ENCODE measurements at places on chromosomes 2 and 18. TPM values are rescaled to one million over a fixed set of nuclear protein-coding genes. Genes with fewer than 3 reads are reported as not detected.

ARHGAP15 gene
- total RNA-seq: 4.2 TPM

MC2R gene
- total RNA-seq: not detected

DPP10 gene
- not detected for total RNA-seq

SPAST gene
- total RNA-seq: 25.8 TPM

CTLA4 gene
- 0.11 TPM for total RNA-seq

GRCh38 chr2:30826916-30827315 lies 19.7 kb upstream of the CAPN13 start:
- no peaks in the 10 kb centered on the region for H3K27me3 ChIP-seq
- no peak overlapping the region for H3K27ac ChIP-seq
- no peaks in the 10 kb centered on the region for H3K36me3 ChIP-seq
- no peaks in the 10 kb centered on the region for H3K4me1 ChIP-seq
- H3K4me3 ChIP-seq: no peak overlapping the region

- H3K36me3 ChIP-seq: no peaks in the 10 kb centered on the region
- no peak overlapping the region for H3K4me3 ChIP-seq
- no peak for DNase-seq
- no peak overlapping the region for H3K27ac ChIP-seq
These were observed 47.5 kb downstream of the EML4 start for GRCh38 chr2:42216694-42217093.

GRCh38 chr2:181128199-181128598 lies 147.8 kb downstream of the UBE2E3 start:
- H3K4me1 ChIP-seq: no peaks in the 10 kb centered on the region
- H3K4me3 ChIP-seq: no peak overlapping the region
- no peak for DNase-seq
- H3K36me3 ChIP-seq: no peaks in the 10 kb centered on the region

- H3K4me1 ChIP-seq: no peaks in the 10 kb centered on the region
- peaks cover 71% of the 10 kb centered on the region for H3K36me3 ChIP-seq
- no peak for DNase-seq
- no peaks in the 10 kb centered on the region for H3K27me3 ChIP-seq
These were observed 18.7 kb downstream of the FEZ2 start for GRCh38 chr2:36579297-36579664.

GRCh38 chr2:74502147-74502719 lies 2.8 kb upstream of the LBX2 start:
- no peaks in the 10 kb centered on the region for H3K27me3 ChIP-seq
- peaks cover 70% of the 10 kb centered on the region for H3K4me1 ChIP-seq
- peak overlapping the region; percentile 40 for H3K4me3 ChIP-seq
- peaks cover 13% of the 10 kb centered on the region for H3K36me3 ChIP-seq
- H3K27ac ChIP-seq: peak overlapping the region; percentile 79
- DNase-seq: peak; percentile 72

- H3K4me3 ChIP-seq: no peak overlapping the region
- H3K27me3 ChIP-seq: no peaks in the 10 kb centered on the region
- no peak for DNase-seq
- H3K4me1 ChIP-seq: no peaks in the 10 kb centered on the region
These were observed 50.2 kb upstream of the OSR1 start for GRCh38 chr2:19408592-19408991.

- H3K27me3 ChIP-seq: no peaks in the 10 kb centered on the region
- no peak overlapping the region for H3K4me3 ChIP-seq
- H3K36me3 ChIP-seq: no peaks in the 10 kb centered on the region
- peak; percentile 38 for DNase-seq
- no peaks in the 10 kb centered on the region for H3K4me1 ChIP-seq
These were observed 508.6 kb downstream of the PARD3B start for GRCh38 chr2:205053827-205054410.

GRCh38 chr2:174623690-174624089 lies 26.1 kb upstream of the WIPF1 start:
- H3K4me3 ChIP-seq: no peak overlapping the region
- no peaks in the 10 kb centered on the region for H3K4me1 ChIP-seq
- no peaks in the 10 kb centered on the region for H3K27me3 ChIP-seq
- no peak overlapping the region for H3K27ac ChIP-seq
- no peaks in the 10 kb centered on the region for H3K36me3 ChIP-seq

DNA sequence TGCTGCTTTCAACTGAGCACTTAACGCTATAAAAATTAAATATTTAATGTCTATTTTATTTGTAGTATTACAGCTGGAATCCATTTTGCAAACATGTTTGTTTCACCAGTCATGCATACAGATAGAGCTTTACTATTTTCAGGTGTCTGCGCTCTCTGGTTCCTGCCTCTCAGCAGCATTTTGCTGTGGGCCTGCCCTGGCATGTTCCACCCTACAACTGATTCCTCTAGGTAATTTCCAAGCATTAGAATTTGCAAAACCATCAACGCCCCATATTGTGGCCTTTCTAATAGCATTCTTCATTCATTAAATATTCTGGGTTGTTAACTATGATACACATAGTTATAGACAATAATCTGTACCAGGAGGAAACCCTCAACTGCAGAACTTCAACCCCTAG lies 266.4 kb upstream of the DLGAP1 start:
- H3K36me3 ChIP-seq: no peaks in the 10 kb centered on the region
- H3K4me1 ChIP-seq: no peaks in the 10 kb centered on the region
- no peak overlapping the region for H3K4me3 ChIP-seq
- no peak for DNase-seq
- no peaks in the 10 kb centered on the region for H3K27me3 ChIP-seq

GRCh38 chr18:61340148-61340547 lies 6.9 kb downstream of the CDH20 start:
- H3K27ac ChIP-seq: no peak overlapping the region
- DNase-seq: no peak
- no peaks in the 10 kb centered on the region for H3K27me3 ChIP-seq
- no peak overlapping the region for H3K4me3 ChIP-seq
- H3K36me3 ChIP-seq: no peaks in the 10 kb centered on the region

DNA sequence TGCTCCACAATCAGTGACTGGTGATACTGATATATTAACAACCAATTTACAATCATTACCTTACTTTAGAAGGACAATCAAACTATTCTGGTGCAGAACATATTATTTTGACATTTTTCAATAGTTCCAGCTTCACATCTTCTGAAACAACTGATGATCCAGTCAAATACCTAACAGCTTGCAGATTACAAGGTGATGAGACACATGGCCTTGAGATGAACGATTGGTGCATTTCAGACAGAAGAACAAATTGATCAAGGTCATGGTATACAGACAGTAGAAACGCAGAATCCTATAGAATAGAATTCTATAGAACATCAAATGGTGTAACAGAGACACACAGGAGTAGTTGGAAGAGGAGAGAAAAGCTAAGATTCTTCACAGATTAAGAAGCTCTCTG lies 24.8 kb downstream of the SESTD1 start:
- H3K4me3 ChIP-seq: no peak overlapping the region
- no peaks in the 10 kb centered on the region for H3K4me1 ChIP-seq
- H3K27me3 ChIP-seq: no peaks in the 10 kb centered on the region

DNA sequence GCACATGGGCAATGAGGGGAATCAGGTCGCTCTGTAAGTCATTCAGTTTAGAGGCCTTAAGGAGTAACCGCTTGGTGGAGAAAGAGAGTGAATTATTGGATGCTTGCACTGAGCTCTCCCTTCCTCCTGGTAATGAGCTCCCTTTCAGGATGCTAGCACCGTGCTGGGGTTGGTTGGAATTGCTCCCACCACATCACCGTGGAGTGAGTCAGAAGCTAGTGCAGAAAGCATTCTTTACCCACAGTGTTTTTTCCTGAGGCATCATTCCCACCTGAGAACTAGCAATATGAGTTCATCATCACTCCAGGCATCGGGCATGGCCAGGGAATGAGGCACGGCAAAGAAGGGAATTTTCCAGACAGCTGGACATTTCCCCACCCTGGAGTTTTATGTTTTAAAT lies 57.6 kb downstream of the ITGB6 start:
- H3K27me3 ChIP-seq: no peaks in the 10 kb centered on the region
- no peak overlapping the region for H3K4me3 ChIP-seq
- H3K27ac ChIP-seq: no peak overlapping the region

DNA sequence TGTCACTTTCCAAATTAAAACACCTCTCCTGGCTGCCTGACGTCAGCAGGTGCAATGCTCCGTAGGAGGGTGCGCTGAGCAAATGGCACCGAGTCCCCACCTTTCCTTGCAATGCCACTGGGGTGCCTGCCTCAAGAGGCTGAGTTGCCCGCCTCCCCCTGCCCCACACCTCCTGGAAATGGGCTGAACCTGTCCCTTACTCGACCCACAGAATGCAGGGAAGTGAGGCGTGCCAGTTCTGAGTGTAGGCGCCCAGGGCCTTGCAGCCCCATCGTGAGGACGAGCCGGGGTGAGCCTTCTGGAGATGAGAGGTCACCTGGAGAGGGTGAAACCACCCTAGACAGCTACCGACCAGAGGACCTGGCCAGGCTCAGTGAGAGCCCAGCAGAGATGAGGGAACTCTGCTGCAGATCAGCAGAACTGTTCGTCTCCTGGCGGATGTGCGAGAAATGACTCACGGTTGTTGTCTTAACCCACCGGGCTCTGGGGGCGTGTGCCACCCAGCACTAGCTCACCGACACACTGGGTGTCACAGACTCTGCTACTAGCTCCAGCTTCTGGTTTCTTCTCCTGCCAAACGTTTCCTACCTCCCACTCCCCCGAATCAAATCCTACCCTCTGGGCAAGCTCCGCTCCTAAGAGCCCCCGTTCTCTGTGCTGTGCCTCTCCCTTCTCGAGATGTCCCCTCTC lies 168.7 kb upstream of the HDAC4 start:
- no peak for DNase-seq
- H3K4me3 ChIP-seq: no peak overlapping the region
- peaks cover 36% of the 10 kb centered on the region for H3K27me3 ChIP-seq

- DNase-seq: no peak
- no peaks in the 10 kb centered on the region for H3K4me1 ChIP-seq
- peaks cover 31% of the 10 kb centered on the region for H3K27me3 ChIP-seq
These were observed 95.3 kb downstream of the COPS8 start for GRCh38 chr2:237180987-237181386.

DNA sequence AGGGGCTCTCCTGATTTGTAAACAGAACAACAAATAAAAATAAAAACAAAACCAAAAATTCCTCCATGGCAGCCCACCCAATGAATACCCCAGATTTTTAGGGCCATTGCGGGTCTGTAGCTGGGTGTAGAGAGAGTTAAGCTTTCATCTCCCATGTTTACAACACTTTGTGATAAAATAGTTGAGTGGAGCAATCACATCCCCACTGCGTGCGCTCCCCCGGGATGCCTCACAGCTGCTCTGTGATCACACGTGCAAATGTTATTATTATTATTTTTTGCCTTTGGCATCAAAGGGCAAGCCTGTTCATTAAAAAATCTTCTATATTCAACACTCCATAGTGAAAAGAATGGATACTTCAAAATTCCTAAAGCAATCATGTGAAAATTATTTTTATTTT lies 118.0 kb downstream of the MBP start:
- H3K27me3 ChIP-seq: peaks cover 35% of the 10 kb centered on the region
- no peaks in the 10 kb centered on the region for H3K4me1 ChIP-seq
- no peaks in the 10 kb centered on the region for H3K36me3 ChIP-seq
- H3K27ac ChIP-seq: no peak overlapping the region

GRCh38 chr18:58492891-58493469 lies 135.9 kb downstream of the ALPK2 start:
- H3K4me3 ChIP-seq: no peak overlapping the region
- H3K27me3 ChIP-seq: no peaks in the 10 kb centered on the region
- DNase-seq: no peak

GRCh38 chr2:53148221-53148620 lies 619.4 kb upstream of the CHAC2 start:
- no peak overlapping the region for H3K27ac ChIP-seq
- H3K36me3 ChIP-seq: no peaks in the 10 kb centered on the region
- no peaks in the 10 kb centered on the region for H3K27me3 ChIP-seq
- no peak overlapping the region for H3K4me3 ChIP-seq
- no peak for DNase-seq

DNA sequence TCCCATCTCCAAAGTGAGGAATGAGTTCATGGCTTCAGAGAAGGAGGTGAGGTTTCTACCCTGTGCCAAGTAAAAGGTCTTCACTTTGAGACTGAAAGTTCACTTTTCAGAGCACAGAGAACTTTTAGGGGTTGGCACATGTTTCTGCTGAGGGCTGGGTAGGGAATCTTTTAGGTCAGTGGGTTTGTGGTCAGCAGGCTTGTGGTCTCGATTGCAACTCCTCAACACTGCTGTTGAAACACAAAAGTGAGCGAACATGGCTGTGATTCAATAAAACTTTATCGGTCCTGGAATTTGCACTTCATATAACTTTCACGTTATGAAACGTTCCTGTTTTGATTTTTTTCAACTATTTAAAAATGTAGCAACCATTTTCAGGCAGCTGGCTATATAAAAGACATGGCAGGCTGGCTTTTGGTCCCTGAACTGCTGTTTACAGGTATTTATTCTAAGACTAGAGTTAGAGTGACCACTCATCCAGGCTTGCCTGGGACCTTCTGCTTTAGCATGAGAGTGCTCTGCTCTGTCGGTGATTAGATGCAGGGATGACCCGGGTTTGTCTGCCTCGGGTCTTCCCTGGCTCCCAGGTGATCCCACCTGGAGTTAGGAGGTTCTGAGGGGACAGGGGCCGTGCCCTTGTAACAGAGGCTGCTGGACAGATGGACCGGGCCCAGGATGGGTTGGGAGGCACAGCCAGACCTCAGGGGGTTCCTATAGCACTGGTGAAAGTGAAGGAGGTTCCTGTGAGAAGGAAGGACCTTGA lies 62.7 kb upstream of the TAF1B start:
- H3K27ac ChIP-seq: no peak overlapping the region
- peaks cover 21% of the 10 kb centered on the region for H3K4me1 ChIP-seq
- H3K36me3 ChIP-seq: no peaks in the 10 kb centered on the region
- no peak for DNase-seq
